ENCODE measurements at places on chromosomes 3 and 15.

DNA sequence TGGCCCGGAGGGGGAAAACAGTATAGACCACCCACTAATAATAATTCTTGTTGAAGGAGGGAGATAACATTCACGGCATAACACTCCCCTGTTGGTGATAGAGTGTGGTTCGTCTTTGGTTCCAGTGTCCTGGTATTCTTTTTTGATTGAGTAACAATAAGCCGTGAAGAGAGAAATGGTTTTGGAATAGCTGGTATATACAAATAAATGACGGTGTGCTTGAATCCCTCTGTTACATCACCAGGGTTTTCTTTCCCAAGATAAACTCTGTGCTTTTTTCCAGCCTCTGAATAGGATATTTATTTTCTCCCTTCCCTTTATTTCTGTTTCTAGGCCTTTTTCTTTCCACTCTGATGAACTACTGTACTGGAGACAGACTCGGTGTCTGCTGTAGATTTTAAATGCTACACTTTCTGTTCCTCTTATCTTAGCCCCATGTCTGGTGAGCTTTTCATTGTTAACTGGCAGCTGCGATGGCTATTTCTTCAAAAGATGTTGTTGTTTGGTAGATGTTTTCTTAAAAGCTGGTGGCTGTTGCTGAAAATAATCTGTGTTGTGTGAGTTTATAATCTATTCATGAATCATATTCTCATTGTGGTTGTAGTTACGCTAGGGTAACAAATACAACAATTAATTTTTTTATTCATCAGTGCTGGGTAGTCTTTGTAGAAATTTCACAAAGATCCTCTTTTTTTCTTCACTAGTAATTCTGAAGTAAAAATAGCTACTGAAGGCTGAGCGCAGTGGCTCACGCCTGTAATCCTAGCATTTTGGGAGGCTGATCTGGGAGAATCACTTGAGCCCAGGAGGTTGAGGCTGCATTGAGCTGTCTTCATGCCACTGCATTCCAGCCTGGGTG lies 15.5 kb upstream of the SCAANT1 start:
- no peak for DNase-seq

GRCh38 chr3:94009608-94010007 lies 18.8 kb downstream of the STX19 start:
- no peak for DNase-seq

GRCh38 chr15:65244638-65245037 lies 33.4 kb upstream of the CILP start:
- no peak for DNase-seq

- DNase-seq = no peak
These were observed 78.1 kb upstream of the RNF7 start for GRCh38 chr3:141659821-141660613.

GRCh38 chr3:188261011-188261410 lies 107.1 kb downstream of the LPP start:
- no peak for DNase-seq

GRCh38 chr3:71372911-71373637 lies 210.5 kb downstream of the FOXP1 start:
- DNase-seq = no peak

DNA sequence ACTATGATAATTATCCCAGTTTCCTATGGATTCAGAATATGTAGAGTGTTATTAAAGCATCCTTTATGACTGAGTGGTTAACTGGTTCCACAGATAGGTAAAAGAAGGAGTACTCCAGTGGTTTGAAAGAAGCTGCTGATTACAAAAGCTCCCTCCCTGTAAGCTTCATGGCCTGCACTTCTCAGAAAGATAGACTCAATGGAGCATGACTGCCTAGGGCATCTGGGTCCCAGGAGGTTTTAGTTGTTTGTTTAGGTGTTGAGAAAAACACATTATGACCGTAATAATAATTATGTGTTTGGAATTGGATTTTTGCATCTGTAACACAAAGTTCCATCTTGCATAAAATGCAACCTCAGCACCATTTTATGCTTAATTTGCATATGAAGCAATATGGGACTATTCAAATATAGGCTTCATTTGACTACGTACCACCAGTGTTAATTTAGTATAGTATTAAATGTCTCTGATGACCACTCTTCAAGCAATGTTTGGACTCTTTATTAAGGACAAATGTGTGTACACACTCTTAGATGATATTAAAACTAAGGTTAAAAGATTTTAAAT lies 121.1 kb downstream of the ROBO2 start:
- DNase-seq = no peak

- no peak for DNase-seq
These were observed 311.6 kb upstream of the TPRG1 start for GRCh38 chr3:188860147-188860546.

DNA sequence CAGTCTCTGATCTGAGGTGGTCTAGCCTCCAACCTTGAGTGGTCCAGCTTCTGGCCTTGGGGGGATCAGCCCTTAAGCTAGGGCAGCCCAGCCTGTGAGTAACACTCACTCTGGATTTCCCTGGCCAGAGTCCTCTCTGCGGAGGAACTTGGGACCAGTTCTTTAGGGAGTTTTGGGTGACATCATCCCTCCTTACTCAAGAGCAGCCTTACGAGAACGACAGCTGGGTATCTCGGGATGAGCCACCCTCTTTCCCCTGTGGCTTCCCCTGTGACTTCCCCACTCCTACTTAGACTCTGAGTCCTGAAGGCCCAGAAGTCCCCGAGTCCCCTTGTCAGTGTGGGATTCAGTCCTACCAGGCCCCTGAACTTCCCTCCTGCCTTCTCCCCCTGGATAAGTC lies 10.2 kb upstream of the PLXND1 start:
- DNase-seq = no peak

- DNase-seq = no peak
These were observed 52.7 kb upstream of the GRIP2 start for GRCh38 chr3:14592836-14593235.

- DNase-seq = no peak
These were observed 139.2 kb upstream of the MEF2A start for GRCh38 chr15:99426431-99427105.

DNA sequence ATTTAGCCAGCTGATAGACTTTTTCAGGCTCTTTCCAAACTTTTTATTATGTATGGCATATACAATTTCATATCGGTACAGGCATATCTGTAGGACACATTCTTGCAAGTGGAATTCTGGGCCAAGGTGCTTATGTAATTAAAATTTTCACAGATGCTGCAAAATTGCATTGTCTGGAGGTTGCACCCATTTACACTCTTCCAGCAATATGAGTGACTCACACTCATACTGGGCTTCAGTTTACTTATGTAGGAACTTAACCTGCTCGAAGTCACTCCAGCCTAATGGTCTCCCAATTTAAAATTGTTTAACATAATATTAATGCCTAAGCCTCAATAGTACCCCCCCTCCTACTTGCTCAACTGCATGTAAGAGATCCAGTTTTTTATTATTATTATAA lies 11.2 kb upstream of the SEC62 start:
- DNase-seq = no peak

DNA sequence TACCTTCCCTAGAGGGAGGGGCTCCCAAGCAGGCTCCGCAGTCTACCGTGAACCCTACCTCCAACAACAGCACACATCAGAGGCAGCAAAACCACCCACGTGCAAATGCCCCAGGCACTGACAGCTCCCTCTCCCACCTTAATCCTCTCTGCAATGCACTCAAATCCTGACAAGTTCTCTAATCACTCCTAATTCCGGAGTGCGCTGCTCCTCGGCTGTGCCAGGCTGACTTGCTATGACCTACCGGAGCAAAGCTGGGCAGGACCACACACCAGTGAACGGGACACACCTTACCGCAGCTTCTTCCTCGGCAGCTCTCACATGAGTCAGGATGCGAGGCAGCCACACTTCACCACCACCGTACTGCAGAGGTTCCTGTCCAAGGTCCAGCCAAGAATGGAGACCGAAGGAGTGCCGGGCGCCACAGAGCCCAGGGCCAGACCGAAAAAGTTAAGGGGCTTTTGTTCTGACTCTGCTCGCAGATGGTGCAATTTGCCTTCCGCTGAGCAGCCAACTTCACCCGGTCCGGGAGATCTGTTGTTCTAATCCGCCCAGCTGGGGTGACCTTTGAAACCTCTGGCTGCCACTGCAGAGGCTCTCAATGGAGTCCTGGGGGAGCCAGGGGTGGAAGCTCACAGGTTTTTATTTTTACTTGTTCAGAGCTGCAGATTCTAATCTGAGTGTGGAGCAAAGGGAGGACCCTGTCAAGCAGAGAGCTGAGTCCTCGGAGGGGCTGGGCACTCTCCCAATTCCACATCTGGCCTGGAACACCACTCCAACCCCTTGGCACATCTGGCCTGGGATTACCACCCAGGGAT lies 84.4 kb downstream of the MYLK start:
- DNase-seq = no peak

Measured in AG09319 (cell line).